ENCODE measurements at places on chromosomes 2 and 18.

- DNase-seq = no peak
Measured at GRCh38 chr18:5447442-5447841, 96.4 kb downstream of the EPB41L3 start.

DNA sequence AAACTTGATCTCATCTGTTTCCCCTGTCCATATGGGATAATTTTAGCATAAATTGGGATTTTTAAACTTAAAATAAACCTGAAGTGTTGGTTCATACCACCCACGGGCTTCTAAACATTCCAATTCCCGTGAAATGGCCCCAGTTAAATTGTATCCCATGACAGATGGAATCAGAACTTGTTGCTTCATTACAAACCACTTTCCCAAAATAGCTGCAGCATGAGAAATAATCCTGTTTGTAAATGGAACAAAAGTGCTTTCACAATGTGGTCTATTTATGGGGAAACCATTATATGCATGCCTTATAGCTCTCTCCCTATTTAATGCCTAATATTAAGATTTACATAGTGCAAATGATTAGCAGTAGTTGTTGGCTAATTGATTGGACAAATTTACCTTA, 15.9 kb downstream of the SCG2 start:
- DNase-seq = no peak

GRCh38 chr18:58893388-58894099, 28.9 kb downstream of the ZNF532 start:
- DNase-seq = no peak

DNA sequence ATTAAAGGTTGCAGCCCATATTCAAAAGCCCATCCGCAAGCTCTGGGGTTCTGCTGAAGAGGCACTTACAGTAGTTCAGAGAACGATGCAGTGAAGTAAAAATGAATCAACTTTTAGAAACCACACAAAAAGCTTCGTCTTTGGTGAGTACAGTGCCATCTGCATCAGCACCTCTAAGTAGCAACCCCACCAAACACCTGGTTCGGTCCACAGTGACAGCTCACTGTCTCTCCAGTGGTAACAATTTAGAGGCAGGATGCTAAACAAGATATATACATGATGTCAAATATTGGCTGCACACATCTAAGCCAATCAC, 275.4 kb upstream of the TCF4 start:
- no peak for DNase-seq

DNA sequence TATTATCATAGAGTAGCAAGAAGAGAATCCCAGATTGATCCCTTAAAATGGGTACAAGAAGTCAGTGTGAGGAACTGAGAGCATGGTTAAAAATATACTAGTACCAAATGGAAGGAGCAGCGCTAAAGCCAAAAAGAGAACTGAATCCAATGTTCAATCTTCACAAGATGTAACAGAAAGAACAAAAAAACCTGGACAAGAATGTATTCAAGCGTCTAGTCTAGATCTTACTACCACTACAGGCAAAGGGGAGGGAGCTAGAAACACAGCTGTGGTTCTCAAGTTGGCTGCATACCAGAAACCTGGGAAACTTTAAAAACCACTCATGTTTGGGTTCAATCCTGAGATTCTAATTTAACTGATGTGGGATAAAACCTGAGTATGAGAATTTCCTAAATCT, 57.5 kb downstream of the PIAS2 start:
- DNase-seq = no peak

DNA sequence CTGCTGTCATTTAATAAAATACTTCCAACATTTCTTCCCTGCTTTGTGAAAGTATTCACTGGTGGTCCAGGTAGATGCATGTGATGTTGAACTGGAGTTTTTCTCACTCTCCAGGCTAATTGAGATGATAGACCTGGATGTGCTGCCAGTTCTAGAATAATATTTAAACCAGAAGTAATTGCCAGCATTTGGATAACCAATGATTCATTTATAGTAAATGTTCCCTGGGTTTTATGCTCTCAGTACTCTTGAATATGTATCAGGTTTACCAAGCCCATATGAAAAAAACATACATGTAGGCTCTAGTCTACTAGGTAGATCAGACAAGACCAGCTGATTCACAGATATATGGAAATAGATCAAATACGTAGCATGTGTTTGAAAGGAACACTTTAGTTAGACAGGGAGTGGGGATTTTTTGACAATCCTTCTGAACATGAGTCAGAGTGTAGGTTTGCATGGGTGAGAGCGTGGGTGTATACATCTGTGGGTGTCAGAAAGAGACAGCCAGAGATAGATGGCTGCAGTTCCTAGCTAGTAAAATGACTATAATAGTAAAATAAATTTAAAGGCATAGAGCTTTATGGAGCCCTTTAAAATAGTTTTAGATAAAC, 115.1 kb downstream of the NAB1 start:
- no peak for DNase-seq

GRCh38 chr2:74045454-74045853, 60.7 kb downstream of the TET3 start:
- DNase-seq = no peak

DNA sequence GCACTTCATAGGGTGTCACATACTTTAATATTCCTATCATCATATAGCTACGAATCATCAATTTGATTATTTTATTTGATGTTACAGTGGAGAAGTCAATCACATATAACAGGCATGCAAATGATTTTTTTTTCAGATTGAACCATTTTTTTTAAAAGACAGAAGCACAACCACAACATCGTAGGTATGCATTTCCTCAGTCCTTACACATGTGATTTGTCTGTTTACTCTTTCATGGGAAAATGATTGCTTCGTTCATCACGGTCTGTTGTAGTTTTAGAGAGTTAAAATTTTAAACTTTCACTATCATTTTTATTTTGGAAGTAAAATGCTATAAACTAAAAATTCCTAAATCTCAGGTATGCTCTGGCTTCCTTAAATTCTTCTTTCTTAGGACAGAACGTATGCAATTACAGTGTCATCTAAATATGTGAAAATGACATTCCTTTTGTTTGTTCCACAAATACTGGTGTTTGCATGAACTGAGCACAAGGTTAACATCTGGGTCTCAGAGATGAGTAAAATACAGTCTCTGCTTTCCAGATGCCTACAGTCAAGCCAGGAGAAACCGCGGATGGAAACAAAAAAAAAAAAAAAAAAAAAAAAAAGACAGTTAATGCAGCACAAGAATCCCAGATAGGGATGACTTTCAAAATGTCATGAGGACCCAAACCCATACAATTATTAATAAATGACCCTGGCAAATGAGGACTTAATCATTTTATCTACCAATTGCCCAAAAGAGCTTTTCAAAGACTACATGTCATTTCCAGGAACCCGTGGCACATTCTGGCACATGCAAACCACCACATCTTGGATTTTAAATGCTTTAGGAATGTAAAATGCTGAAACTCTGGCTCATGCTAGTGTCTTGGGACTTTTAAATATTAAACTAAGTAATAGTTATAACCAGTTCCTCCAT, 201.2 kb downstream of the LRP1B start:
- DNase-seq = no peak

DNA sequence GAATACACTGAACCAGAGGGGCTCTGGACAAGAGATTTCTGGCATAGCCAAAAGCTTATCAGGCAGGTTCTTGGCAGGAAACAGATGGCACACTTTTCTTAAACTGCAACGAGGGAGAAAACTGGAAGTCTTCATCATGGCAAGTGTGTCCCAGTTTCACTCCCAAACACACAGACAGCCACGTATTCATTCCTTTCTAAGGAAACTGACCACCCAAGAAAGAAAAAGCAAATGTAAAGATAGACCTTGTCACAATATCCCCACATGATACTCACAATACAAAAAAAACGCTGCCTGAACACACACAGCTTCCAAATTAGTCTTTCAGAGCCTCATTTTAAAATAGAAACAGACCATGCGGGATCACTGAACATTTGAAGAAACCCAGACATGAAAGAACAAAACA, 40.6 kb upstream of the RTTN start:
- DNase-seq = no peak

GRCh38 chr2:6072768-6073167, 380.6 kb downstream of the SOX11 start:
- DNase-seq = no peak

GRCh38 chr2:225274751-225275150, 124.8 kb upstream of the NYAP2 start:
- peak; percentile 52 for DNase-seq

- no peak for DNase-seq
Measured at GRCh38 chr18:77055429-77056300, 76.9 kb downstream of the MBP start.

GRCh38 chr2:23677836-23678235, 249.1 kb downstream of the ATAD2B start:
- no peak for DNase-seq

DNA sequence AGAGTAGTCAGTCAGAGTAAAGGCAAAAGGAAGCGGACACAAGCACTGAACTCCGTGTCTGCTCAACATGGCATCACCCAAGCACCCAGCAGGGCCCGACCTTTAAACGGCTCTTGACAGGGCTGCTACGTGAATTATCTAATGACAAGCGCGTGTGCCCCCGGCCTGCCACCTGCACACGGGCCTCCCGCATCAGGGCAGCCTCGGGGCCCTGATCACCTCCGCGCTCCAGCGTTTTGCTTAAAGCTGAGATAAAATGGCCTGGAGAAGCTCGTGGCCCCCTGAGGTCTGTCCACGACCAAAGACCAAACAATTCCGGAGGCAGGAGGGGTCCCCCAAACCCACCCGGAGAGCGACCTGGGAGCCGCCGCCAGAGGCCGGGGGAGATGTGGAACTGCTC, 376 bp downstream of the NDUFA10 start:
- peak; percentile 12 for DNase-seq

- DNase-seq = no peak
Measured at GRCh38 chr2:37143974-37144373, 12.8 kb downstream of the EIF2AK2 start.

GRCh38 chr2:170063456-170064235, 114.3 kb upstream of the MYO3B start:
- DNase-seq = no peak

GRCh38 chr2:85257359-85257969, 70.3 kb downstream of the TGOLN2 start:
- peak; percentile 56 for DNase-seq

GRCh38 chr2:23078784-23079434, 306.1 kb upstream of the KLHL29 start:
- DNase-seq = no peak

- no peak for DNase-seq
Measured at GRCh38 chr2:138853761-138854160, 73.6 kb upstream of the NXPH2 start.

DNA sequence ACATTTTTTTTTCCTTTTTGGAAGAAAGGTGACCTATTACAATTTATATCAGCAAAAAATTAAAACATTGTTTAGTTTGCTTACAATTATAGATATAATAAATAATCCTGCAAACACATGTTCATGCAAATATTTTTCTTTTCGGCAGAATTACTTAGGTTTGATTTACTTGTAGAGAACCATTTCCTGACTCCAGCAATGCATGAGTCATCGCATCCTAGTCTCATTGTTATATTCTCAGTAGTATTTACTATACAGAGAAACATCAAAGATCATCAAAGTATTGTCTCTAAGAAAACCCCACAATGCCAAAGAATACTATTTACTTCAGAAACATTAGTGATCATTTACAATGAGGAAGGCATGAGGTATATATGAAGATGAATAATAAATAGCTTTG, 40.4 kb upstream of the MTIF2 start:
- DNase-seq = no peak

- DNase-seq = no peak
Measured at GRCh38 chr2:8593243-8593642, 88.6 kb upstream of the ID2 start.

- no peak for DNase-seq
Measured at GRCh38 chr2:164080486-164080885, 344.7 kb upstream of the FIGN start.

- no peak for DNase-seq
Measured at GRCh38 chr2:168781191-168781817, 21.1 kb upstream of the NOSTRIN start.

DNA sequence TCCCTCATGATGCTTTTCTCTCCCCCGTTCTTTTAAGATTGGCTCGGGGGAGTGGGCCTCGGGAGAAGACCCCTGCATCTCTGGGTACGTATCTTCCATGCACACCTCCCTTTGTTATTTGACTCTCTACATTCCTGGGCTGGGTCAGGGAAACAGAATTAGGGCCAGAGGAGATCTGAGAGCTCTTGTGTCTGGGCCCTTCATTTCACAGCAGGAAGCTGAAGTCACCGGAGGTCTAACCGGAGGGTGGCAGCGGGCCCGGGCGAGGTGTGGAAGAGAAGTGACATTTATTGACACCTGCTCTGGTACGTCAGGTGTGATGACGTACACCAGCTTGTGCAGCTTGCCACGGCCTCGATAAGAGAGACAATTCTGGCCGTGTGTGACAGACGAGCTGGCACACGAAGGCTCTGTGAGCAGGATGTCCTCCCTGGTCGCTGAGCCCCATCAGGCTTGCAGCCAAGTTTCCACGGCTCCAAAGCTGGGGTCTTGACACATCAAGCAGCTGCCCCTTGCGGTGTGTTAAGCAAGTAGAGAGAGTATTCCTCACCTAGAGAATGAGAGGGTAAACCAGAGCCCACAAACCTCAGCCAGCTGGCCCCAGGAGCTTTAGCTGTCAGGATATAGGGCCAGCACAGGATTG, 30.4 kb downstream of the TOGARAM2 start:
- DNase-seq = peak; percentile 96

DNA sequence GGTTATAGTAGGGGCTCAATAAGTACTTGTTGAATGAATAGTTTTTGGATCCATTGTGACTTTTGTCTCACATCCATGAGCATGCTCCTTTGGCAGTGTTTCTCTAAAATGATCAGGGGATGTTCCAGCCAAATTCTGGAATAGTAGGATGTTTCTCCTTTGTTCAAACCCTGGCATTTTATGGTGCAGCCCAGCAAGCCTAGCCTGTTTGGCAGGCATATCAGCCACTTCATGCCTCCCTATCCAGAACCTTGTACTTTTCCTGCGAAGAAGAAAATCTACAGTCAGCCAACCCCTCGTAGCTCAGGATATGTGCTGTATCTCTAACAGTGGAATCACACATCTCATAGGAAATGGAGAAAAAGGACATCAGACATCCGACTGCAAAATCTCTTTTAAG, 27.1 kb upstream of the RPRD1A start:
- DNase-seq = no peak

DNA sequence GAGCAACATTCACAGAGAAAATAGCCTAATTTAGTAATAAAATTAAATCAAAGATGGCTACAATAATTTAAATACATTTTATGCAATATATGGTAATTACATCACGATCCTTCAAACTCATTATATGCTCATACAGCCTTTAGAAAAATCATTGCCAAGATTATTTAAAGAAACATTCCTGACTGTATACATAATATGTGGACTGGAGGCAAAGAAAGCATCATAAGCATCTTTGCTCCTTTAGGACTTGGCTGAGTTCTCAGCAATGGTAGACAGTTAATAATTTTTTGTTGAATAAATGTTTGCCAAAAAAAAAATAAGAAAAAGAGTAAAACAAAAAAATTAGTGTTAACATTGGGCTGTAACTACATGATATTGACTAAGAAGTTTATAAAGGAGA, 26.9 kb downstream of the NCKAP5 start:
- DNase-seq = no peak

- DNase-seq = no peak
Measured at GRCh38 chr2:132757676-132758075, 87.7 kb upstream of the LYPD1 start.

All from SJCRH30 (cell line).